Pulmonary artery endothelial cell (primary cell): ENCODE measurements at places on chromosomes 7 and 10. TPM values are rescaled to one million over a fixed set of nuclear protein-coding genes. Genes with fewer than 3 reads are reported as not detected.

Gene GIMAP5
- total RNA-seq, result 2.1 and 4.4 TPM in 2 replicates

Gene CCDC172
- total RNA-seq, result not detected in 2 replicates

Gene GATA3
- total RNA-seq, result 0.25 and 0.53 TPM in 2 replicates

Gene RBP3
- not detected in 2 replicates for total RNA-seq

Gene CLIP2
- 18.1 and 28.0 TPM in 2 replicates for total RNA-seq

Gene PLEKHS1
- not detected in 2 replicates for total RNA-seq

Gene SPDYE18
- 0.13 and 0.28 TPM in 2 replicates for total RNA-seq

Gene DYDC2
- not detected in 2 replicates for total RNA-seq

Gene GPR85
- 0.39 and 0.92 TPM in 2 replicates for total RNA-seq

Gene A1CF
- not detected in 2 replicates for total RNA-seq

Gene WDR86
- not detected in 2 replicates for total RNA-seq

Gene CHAT
- total RNA-seq, result not detected in 2 replicates

Gene AMZ1
- total RNA-seq, result not detected in 2 replicates
